Activated T-cell treated with anti-CD3 and anti-CD28 coated beads for 24 hours (primary cell): ENCODE measurements at places on chromosomes 6 and 20.

GRCh38 chr6:30918670-30919069 lies 4.6 kb downstream of the VARS2 start:
- no peak for DNase-seq

DNA sequence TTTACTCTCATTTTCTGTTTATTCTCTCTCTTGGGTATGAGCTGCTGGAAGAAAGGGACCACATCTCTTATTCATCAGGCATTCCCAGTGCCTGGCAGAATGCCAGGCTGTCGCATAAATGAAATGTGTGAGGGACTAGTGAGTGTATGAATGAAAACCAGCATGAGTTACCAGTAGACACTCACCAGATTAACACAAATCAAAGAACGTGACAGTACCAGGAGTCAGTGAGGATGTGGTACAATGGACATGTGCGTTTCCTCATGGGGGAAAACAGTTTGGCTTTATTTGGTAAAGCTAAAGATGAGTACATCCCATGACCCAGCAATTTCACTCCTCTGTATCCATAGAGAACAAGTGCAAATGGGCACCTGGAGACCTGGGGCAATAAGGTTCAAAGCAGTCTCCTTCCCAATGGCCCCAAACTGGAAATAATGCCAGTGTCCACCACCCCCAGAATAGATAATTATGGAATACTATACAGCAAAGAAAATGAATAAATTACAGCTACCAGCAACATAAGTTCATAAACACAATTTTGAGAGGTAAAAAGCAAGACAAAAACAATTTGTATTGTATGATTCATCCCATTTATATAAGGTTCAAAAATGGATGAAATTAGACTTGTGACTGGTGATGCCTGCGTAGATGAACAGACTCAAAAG lies 93.3 kb downstream of the CDH22 start:
- DNase-seq = no peak

- DNase-seq = no peak
Observed at GRCh38 chr6:101114703-101115102, 233.6 kb upstream of the ASCC3 start.

GRCh38 chr20:25129908-25130307 lies 48.0 kb upstream of the VSX1 start:
- DNase-seq = no peak

- DNase-seq = no peak
Observed at GRCh38 chr20:52313341-52313963, 121.9 kb upstream of the ZFP64 start.

GRCh38 chr6:43052842-43053544 lies 658 bp downstream of the CUL7 start:
- DNase-seq = no peak

- no peak for DNase-seq
Observed at GRCh38 chr6:2129182-2129621, 116.2 kb downstream of the GMDS start.
